Tibial nerve (tissue), 4 donors: ENCODE measurements at places on chromosomes 1 and 21.
A peak's percentile ranks its signal among the peaks of the same experiment; 100 is the strongest.

DNA sequence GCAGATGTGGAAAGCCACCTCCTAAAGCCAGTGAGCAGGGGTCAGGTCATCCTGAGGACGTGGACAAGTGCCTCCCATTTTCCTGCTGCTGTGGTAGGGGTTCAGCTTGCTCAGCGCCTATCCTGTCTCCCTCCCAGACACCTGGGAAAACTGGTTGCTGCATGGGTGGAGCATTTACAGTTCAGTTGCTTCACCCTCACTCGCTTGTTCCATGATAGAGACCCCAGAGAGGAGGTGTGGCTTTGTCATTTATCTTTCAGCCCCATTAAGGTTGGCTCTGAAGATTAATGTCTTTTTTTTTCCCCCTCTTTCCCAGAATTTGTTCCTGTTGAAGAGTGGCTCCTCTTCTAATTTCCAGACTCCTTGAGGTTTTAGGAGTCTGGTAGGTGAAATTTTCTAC lies 9.2 kb downstream of the VANGL1 start:
- no peak for DNase-seq

DNA sequence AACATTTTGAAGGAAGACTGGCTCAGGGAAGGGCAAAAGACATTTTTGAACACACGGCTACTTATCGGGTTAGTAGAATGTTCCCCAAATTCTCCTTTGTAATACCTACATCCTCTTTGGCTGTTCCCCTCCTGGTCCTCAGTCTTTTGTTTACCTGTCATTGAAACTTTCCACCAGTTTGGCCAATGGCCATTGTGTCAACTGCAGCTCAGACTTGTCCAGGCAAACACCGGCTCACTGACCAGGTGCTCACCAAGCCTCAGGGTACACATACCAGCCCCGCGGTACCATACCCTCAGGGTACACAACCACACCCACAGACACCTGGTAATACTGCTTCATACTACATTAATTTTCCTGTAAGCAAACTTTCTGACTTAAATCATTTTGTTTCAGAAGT lies 84.8 kb upstream of the ZNF648 start:
- DNase-seq = no peak

DNA sequence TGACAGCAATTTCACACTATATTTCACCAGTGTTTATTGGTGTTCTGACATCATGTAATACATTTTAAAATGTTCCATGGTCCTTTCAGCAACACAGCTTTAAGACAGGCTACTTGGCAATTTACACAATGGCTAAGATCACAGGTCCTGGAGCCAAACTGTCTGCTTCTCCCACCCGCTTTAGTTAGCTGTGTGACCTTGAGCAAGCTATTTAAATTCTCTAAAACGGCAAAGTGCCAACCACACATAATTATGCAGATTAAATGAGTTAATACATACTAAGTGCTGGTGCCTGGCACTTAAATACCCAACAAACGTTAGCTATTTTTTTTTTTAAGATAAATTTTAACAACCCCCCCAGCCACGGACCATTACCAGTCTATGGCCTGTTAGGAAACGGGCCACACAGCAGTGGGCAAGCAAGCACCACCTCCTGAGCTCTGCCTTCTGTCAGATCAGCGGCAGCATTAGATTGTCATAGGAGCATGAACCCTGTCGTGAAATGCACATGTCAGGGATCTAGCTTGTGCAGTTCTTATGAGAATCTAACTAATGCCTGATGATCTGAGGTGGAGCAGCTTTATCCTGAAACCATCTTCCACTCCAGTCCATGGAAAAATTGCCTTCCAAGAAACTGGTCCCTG lies 26.9 kb downstream of the SOD1 start:
- no peak for DNase-seq

DNA sequence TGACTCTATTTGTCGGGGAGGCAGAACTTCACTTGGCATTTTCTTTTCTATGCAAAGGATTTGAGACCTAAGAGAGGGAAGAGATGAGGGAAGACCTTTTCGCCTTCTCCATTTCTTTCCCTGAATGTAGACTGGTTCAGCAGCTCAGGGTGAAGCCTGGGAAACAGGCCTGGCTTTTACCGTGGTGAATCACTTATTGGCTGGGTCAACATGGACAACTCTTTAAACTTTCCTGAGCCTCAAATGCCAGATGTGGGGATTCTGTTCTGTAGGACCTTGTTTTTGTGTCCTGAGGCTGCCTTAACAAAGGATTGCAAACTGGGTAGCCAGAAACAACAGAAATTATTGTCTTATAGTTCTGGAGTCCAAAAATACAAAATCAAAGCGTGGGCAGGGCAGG lies 455.8 kb upstream of the VAMP3 start:
- DNase-seq = no peak

GRCh38 chr1:193568512-193568911 lies 382.1 kb upstream of the B3GALT2 start:
- DNase-seq = no peak

- DNase-seq = no peak
Measured at GRCh38 chr1:202562444-202563060, 147.7 kb downstream of the SYT2 start.

DNA sequence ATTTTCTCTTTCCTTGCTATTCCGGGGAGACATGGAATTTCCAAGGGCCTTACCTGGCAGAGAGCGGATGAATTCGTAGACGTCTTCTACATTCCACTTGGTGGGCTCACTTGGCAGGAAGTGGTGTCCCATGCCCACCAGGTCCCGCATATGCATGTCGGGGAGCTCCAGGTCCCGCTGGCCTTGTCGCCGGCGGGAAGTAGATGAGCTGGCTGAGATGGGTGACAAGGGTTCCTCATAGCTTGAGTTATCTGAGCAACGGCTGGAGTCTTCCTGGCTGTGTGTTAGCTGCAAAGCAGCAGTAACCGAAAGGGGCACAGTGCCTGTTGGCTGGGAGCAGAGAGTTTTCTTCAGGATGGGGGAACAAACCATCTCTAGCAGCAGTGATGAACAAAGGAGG lies 7.9 kb upstream of the A3GALT2 start:
- no peak for DNase-seq

DNA sequence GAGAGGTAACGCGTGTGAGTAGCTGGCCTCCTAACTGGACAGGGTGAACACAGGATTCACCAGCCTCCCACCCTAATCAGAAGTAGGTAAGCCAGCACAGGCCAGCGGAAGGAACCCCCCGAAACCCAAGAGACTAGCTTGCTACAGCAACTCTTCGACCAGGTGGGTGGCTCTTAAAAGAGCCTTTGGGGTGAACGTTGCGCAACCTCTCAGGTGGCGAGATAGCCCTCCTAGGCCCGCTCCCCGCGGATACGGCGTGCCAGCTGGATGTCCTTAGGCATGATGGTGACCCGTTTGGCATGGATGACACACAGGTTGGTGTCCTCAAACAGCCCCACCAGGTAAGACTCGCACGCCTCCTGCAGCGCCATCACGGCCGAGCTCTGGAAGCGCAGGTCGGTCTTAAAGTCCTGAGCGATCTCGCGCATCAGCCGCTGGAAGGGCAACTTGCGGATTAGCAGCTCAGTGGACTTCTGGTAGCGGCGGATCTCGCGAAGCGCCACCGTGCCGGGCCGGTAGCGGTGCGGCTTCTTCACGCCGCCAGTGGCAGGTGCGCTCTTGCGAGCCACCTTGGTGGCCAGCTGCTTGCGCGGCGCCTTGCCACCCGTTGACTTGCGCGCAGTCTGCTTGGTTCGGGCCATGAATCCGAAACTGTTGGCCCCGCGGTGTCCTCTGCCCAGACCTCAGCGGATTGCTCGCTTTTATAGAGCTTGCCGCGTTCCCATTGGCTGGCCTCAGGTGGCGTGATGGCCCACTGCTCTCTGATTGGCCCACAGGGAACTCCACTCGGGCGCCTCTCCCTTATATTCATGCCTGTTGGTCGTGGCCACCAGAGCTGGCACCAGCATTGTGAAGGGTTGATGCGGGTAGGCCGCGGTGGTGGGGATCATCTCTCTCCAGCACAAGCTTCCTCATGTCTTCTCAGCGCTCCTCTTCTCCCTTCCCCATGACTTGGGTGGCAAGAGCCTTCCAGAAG lies 8.3 kb upstream of the TRIM17 start:
- DNase-seq = no peak

- no peak for DNase-seq
Measured at GRCh38 chr21:39444421-39445180, 977 bp downstream of the LCA5L start.

- DNase-seq = no peak
Measured at GRCh38 chr1:227898502-227899140, 49.1 kb downstream of the WNT9A start.

GRCh38 chr1:221937155-221937953 lies 195.5 kb upstream of the DUSP10 start:
- no peak for DNase-seq

DNA sequence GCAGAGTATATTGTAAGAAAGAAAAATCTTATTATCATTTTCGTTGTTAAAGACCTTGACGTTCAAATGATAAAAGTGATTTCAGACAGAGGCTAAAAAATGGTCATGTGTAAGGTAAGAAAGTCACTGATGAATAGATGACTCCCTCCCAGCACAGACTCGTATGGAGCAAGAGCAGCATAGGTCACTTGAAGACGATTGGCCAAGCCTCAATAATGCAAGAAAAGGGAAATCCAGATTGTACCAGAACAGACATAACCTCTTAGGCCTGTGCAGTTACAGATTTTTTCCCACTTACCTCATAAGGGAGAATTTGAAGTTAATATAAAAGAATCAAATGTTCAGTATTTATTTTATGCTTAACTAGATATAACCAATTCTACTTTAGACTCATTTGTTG lies 16.3 kb upstream of the OLFML2B start:
- no peak for DNase-seq

DNA sequence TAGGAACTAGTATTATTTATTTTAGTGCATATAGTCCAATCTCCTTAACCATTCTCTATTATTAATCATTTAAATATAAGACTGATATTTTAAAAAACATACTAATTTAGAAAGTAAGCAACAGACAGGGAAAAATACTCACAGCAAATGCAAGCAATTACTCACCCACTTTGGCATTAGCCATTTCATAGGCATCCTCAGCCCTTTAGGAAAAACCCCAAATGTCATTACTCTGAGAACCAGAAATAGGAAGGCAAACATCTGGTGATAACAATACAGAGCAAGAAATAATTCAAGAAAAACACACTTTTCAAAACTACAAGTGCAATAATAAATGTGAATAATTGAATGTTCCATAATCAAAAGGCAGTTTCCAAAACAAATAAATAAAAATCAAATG lies 545.1 kb downstream of the PLPP3 start:
- DNase-seq = no peak

- peak; percentile 60 for DNase-seq
Measured at GRCh38 chr1:110106013-110106941, 6.0 kb upstream of the UBL4B start.

DNA sequence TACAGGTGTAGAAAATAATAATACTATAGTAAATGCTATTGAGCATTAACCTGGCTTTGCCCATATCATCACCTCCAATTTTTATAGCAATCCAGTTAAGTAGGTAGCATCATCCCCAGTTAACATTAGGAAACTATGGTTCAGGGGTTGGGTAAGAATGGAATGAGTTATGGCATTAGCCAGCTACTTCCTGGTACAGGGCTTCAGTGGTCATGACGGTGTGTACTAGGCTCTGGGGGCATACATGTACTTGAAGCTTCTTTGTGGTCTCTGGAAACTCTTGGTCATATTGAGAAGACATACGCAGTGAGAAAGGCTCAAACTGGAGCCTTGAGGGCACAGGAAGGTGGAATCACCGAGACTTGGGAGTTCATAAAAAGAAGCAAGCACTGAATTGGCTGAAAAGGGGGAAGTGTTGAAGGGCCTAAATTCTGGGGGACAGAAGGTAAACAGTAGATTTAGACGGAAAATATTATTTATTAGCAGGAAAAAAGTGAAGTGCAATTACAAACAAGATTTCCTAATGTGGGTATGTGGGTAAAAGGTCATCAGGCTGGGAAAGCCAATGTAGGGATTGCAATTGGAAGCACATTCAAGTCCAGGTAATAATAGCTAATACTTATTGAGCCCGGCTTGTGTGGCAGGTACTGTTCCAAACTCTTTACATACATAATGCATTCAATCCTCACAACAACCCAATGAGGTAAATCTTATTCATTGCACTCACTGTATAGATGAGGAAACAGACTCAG lies 114.2 kb upstream of the ATP1A1 start:
- DNase-seq = no peak

DNA sequence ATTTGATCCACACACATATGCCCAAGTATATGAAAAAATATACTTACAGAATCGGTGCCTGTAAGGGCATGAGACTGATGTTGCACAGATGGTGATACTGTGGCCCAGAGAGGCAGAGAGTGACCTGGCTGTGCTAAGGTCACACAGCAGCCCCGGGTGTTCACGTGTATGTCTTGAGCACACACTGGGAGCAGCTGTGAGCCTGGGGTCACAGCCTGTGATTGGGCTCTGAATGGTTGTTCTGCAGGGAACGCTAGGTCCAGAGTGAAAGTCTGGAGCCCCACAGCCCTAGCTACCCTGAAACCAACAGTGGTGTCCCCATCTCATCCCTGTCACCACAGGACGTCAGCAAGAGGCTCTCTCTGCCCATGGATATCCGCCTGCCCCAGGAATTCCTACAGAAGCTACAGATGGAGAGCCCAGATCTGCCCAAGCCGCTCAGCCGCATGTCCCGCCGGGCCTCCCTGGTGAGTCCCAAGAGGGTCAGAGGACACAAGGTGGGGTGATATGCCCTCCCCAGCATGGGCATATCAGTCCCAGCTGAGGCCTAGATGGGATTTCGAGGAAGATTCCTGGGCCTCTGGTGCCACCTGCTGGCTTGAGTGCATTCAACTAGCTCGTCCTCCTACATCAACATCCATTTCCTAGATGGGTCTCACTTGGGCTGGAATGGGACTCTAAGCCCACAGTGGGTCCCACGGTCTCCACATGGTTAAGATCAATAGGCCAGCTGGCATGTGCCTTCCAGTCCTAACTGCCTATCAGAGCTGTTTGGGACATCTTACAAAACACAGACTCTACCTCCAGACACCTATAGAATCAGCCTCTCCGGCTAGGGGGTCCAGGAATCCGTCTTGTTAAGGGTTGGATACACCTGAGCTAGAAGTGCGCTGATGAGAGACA lies 19.7 kb downstream of the CDK18 start:
- peak; percentile 72 for DNase-seq

DNA sequence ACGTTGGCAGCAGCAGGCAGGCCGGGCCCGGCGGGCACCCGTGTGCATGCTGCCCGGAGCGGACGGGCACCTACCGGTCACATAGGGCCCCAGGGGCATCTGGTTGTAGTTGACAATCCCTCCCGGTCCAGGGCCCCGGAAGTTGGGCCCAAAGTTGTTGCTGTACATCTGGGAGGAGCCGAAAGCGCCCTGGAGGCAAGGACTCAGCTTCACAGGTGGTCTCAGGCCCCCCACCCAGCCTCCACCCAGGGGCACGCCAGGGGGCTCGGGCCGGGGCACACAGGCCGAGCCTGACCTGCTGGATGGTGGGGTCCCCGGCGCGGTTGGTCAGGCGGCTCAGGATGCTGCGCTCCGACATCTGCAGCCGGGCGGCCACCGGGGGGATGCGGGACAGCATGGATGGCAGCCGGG lies 60.6 kb downstream of the KCNAB2 start:
- no peak for DNase-seq

DNA sequence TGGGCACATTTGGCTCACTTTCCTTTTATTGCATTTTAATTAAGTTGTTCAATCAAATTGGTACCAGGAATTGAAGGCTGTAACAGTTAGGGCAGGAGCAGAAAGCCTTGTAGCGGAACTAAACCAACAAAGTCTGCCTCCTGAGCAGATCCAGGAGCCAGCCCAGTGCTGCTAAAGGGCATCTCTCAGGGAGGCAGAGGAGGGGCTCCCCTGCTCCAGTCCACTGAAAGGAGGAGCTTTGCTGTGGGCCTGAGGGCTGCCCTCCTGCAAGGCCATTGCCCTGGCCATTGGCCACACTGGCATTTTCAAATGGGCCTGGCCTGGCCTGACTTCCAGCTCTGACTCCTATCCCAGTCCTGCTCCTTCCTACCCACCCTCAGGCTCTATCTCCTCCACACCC lies 3.7 kb upstream of the TRABD2B start:
- no peak for DNase-seq
